Fibroblast of skin of left quadriceps (primary cell): ENCODE measurements at places on chromosomes 5 and 9.

GRCh38 chr9:135300346-135301141, 179.0 kb upstream of the PPP1R26 start:
- DNase-seq = no peak

- DNase-seq = no peak
These were observed 69.4 kb downstream of the FYB1 start for GRCh38 chr5:39149966-39150365.

- no peak for DNase-seq
These were observed 20.5 kb downstream of the PTGES2 start for GRCh38 chr9:128106940-128107467.

DNA sequence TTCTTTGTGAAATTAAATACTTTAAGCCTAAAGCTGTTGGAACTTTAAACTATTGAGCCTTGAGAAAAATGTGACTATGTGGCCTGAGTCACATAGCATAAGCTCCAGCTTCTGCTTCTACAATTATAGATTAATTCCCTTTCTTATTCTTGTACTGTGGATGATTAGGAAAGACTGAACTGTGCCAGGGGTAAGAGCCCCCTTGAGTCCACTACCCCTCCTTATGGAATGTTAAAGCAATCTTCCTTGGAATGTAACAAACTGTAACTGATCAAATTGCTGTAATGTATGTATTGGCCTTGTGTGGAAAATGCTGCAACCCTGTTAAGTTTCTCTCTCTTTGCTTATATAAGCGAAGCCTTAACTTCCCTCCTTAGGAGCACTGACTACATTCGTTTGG, 273.2 kb downstream of the FAM170A start:
- no peak for DNase-seq

DNA sequence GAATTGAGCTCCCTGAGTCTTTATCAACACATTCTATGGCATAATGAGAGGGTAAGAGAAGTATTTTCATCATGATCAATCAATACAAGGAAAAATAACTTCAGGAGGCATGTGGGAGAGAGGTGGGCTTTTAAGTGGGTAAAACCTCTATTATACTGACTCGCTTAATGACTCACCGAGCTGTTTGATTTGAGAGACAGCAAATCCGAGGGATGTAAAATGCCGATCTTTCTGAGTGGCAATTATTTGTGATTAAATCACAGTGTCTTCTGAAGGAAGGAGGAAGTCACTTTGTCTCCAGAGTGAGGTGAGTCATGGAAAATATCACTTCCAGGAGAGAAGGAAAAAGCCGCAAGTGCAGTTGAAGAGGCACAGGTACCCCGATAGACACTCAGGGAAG, 320.4 kb downstream of the DRD1 start:
- no peak for DNase-seq
